ENCODE measurements at places on chromosomes 11 and 22.

- no peak for DNase-seq
These were observed 5.5 kb upstream of the APOA1 start for GRCh38 chr11:116842909-116843308.

- no peak for DNase-seq
These were observed 40.7 kb downstream of the SFI1 start for GRCh38 chr22:31537019-31537535.

DNA sequence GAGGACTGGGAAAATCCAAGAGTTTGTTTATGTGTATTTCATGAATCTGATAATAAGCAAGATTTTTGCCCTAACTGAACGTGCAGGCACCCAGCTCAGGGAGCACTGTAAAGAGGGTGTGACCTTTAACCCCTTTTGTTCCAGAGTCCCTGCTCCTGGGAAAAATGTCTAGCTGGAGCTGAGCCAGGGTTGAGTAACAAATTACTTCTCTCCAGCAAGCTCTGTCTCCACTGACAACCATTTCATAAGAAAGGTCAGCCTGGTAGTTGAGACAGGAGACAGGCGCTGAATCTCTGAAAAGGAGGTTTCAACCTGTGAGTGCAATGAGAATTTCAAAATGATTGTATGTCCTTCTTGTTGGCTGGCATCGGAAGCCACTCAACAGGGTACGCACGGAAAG lies 156.4 kb upstream of the NARS2 start:
- no peak for DNase-seq

DNA sequence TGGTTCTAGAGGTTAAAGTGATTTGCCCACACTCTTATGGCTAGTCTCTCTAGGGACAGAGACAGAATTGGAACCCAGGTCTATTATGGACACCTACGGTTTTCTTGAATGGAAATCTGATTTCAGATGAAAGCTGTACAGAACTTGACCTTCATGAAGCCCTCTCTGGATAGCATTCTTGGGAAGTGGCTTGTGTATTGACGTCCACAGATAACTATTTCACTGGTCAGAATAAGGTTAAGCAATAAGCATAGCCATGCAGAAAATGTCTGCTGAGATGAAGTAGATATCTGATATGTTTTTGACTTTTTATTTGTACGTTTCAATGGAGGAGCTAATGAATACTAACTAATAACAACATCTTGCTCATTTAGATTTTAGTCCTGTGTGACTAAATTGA lies 1.1 kb downstream of the TLCD5 start:
- DNase-seq: no peak

DNA sequence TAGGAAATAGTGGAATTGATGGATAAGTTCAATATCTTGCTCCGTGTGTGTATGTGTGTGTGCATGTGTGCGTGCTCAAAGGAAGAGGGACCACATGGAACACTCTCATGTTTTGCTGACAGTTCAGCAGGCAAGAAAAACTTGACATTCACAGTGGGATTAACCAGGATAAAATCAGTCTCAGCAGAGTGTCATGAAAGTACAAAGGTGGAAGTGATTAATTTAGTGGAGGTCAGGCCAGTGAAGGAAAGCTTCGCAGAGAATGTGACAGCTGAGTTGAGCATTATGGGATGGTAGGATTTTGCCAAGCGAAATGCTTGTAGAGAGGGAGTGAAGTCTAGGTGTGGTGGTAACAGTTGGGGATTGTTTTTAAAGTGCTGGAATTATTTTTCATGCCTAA lies 15.7 kb upstream of the FBXO3 start:
- no peak for DNase-seq

DNA sequence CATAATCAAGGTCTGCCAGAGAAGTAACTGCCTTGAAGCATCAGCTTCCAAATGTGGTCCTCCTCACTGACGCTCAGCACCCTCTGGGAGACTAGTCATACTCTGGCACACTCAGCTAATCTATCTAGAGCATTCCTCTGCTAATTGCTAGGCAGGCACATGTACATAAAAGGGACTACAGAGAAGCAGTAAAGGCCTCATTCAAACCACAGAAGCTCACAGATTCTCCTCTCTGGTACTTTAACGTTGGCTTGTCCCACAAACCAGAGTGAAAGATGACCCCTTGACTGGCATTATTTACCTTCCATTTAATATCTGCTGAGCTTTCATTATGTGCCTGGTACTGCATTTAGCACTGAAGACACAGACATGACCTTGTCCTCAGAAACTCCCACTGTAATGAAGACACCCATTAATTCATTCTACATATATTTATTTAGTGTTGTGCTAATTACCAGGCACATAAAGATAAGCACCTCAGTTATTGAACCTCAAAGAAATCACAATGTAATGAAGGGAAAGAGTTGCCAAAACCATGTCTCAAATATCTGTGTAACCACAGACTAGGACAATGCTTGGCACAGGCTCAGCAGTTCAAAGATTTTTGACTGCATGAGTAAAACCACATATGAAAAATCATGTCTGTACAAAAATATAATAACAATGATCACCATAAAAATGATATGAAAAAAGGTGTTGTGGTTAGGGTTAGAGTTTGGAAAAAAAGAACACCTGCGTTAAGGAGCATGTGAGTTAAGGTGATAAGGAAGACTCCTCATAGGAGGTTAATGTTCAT lies 550.4 kb downstream of the DLG2 start:
- DNase-seq: no peak

DNA sequence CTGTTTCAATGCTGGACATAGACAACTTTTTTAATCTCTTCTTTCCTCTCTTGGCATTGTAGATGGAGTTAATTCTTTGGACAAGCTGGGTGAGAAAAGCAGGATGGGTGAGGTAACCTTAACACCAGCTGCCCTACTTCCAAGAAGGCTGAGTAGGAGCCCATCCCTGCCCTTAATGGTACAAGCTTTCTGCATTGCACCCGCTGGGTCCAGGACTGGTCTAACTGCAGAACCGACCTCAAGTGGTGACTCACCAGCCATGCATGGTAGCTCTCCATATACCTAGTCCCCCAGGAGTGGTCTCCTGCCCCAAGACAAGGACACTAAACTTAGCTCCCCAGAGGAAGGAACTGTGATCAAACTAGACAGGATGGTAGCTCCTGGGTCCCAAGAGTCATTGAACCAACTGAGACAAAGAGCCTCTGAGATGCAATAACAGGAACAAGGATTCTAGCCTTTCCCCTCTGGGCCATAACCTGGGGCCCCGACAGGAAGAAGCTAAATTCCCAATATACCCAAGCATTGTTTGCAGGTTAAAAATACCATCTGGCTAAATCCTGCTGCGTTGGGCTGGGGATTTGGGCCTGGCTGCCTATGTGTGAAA lies 32.1 kb downstream of the RPL27A start:
- DNase-seq: no peak

GRCh38 chr11:75246671-75247350 lies 6.2 kb downstream of the TPBGL start:
- no peak for DNase-seq

DNA sequence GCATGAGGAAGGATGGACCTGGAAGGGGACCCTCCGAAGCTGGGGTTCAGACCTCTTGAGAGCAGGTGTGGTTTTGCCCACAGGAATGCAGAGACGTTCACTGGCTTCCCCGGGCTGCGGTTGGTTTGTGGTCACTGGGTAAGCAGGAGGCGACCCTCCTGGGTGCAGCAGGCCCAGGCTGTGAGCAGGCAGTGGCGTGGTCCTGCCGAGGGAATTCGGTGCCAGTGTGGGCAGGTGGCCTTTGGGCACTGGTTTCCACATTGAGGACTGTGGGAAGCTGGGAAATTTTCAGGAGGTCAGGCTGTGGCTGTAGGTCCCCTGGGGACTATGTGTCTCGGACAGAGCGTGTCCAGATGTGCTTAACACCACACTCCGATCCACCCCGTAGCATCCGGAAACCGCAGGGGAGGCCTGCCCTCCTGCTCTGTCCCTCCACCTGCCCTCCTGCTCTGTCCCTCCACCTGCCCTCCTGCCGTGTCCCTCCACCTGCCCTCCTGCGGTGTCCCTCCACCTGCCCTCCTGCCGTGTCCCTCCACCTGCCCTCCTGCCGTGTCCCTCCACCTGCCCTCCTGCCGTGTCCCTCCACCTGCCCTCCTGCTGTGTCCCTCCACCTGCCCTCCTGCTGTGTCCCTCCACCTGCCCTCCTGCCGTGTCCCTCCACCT lies 27.5 kb downstream of the TPCN2 start:
- DNase-seq: no peak

DNA sequence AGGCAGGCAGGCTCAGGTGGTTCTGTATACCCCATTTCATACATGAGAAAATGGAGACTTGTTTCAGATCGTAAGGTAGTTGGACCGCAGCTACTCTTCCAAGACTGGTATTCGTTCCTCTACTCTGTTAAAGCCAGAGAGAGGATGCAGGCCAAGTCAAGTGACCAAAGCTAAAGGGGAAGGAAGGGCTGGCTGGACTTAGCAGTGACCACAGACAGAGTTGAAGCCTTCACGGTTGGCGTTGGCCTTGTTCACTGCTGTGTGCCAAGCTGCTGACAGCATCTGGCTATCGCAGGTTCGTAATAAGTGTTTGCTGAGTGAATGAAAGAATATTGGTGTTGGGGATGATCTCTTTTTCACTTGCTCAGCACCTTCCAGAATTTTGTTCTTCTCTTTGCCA lies 64.2 kb downstream of the PTPRJ start:
- DNase-seq: no peak

DNA sequence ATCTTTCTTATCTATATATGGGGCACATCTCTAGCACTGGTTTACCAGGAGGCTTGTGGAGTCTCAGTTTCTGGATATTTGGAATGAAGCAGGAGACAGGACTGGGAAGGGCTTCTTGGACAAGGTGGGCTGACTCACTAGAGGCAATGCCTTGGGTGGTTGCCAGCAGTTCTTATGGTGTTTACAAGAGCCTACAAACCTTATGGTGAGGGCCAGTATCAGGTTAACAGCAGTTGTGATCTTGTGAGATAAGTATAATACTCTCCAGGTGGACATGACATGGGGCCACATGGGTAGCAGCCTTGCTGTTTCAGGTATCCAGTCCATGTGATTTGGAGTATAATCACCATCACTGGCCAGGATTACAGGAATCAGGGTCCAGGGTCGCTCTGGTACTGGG lies 10.2 kb downstream of the FUT4 start:
- DNase-seq: no peak

- DNase-seq: no peak
These were observed 213.6 kb downstream of the LRRC4C start for GRCh38 chr11:41245704-41246398.

DNA sequence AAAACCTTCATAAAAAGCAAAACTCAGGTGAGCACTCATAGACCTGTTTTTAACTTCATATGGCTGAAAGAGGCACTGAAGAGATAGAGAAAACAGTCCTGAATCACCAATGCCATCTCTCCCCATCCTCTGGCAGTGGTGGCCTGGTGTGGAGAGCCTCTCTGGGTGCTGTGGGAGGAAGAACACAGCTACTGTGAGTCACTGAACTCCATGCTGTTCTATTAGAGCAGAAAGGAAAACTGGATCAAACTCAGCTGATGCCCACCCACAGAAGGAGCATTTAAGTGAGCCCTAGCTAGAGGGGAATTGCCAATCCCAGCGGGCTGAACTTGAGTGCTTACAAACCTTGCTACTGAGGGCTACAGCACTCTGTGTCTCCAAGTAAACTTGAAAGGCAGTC lies 115.3 kb upstream of the SESN3 start:
- DNase-seq: no peak

GRCh38 chr22:36966851-36967540 lies 52.3 kb downstream of the TST start:
- DNase-seq: no peak

GRCh38 chr11:86668929-86669328 lies 3.5 kb downstream of the ME3 start:
- DNase-seq: no peak

DNA sequence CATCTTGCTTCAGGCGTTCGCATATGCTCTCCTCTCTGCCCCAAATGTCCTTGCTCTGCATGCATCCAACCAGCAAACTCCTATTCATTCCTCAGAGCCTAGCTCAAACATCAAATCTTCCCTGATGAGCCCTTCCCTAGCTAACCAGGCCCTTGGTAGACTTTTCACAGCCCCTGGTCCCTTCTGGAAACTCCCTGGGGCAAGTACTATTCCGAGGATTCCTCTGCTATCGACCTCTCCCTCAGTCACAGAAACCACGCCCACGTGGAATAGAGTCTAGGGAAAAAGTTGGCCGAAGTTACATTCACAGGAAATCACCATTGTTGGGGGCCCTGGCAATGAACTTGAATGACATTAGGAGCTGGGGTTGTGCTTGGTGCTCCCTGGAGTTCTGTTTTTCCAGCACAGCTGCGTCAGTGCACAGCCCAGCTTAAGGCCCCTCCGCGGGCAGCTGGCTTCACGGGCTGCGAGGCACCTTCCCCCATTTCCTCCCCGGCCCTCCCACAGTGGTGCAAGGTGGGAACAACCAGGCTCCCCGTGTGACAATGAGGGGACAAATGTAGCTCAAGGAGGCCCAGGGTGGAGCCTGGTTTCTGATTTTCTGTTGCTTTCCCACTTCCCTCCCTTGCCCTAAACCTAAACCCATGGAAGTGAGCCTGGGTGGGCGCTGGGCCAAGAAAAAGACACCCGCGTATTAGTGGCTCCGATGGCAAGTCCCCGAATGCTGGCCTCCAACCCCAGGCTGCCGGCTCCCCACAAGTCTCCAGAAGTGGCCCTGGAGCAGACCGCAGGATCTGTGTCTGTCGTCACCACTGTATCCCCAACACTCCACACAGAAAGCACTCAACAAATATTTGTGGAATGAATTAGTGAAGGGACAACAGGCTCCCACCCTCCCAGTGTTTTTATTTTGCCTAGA lies 4.3 kb upstream of the ATP5MGL start:
- no peak for DNase-seq

GRCh38 chr22:26525946-26526564 lies 13.8 kb upstream of the TFIP11 start:
- no peak for DNase-seq

DNA sequence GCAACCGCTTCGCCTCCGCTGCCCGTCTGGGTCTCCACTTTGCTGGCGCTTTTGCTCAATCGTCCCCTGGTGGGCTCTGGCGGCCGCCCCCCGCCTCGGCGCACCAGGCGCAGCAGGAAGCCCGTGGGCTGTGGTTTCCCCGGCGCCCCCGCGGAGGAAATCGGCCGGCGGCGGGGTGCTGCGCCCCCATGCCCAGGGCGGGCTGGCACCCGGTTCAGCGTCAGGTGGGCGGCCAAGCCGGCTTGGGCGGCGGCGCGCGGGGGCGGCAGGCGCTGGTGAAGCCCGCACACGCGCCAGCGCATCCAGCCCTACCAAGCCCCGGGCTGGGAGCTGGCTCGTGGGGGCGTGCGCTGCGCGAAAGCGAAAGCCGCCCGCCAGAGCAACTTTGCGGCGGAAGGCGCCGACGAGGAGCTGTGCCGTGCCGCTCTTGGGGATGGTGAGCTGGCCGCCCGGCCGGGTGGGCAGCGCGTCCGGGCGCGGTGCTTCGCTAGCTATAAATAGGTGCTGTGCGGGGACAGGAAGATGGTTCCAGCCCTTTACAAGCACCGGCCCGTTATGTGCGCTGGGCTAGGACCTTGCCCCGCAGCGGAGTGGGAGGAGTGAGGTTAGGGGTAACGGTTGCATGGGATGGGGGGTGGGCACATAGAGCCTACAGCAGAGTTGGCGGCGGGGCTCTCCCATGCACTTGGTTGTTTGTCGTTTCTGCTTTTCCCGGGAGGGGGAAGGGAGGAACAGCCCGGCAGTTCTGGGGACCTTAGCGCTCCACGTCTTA lies 25.0 kb upstream of the SUSD2 start:
- no peak for DNase-seq

GRCh38 chr11:75689863-75690609 lies 21.2 kb upstream of the MAP6 start:
- no peak for DNase-seq

GRCh38 chr22:48242461-48242864 lies 1480.0 kb downstream of the TBC1D22A start:
- no peak for DNase-seq

GRCh38 chr11:104142698-104143097 lies 21.2 kb downstream of the PDGFD start:
- no peak for DNase-seq
